ENCODE measurements at places on chromosomes 2 and 18.

- DNase-seq, result no peak
Measured at GRCh38 chr18:61503688-61504087, 170.5 kb downstream of the CDH20 start.

- DNase-seq, result no peak
Measured at GRCh38 chr2:222955008-222955407, 94.2 kb downstream of the ACSL3 start.

- DNase-seq, result no peak
Measured at GRCh38 chr2:66567729-66568128, 132.8 kb downstream of the MEIS1 start.

DNA sequence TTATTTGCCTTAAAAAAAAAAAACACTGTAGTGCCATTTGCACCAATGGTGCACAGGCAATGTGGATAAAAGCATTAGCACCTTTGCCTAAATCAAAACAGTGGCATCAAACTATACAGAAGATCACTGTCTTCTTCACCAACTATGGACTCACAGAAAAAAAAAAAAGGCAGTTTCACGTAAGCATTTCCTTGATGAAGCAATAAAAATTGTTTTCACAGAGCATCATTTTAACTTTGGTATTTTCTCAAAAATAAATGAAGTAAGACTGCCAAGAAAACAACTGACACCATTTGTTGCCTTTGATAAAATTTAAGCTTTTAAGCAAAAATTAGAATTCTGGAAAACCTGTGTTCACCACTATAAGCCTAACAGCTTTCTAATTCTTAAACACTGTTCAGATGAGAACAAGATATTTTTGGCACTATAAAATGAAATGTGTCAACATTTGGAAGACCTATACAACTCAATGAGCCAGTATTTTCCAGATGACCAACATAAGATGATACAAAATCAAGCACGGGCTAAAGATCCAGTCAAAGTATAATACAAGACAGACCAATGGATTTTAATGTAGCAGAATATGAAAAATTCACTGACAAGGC is 21.1 kb downstream of the METTL8 start:
- DNase-seq, result no peak

DNA sequence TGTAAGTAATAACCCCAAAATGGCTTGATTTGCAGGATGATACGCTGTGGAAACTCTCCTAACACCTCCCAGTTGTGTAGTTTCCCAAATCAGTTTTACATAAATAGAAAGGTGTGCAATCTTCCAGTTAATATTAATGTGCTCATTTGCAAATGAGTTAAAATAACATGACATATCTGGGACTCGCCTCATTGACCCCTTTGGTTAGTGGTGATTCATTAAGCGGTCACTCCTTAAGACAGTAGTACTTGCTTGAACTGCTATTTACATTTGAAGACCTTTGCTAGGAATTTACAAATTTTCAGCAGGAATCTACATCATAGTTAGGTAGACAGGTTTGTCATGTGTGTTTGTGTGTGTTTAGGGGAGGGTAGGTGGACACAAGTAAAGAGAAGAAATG is 1367.7 kb upstream of the CELF4 start:
- no peak for DNase-seq

- no peak for DNase-seq
Measured at GRCh38 chr2:21251216-21251980, 127.6 kb downstream of the TDRD15 start.

DNA sequence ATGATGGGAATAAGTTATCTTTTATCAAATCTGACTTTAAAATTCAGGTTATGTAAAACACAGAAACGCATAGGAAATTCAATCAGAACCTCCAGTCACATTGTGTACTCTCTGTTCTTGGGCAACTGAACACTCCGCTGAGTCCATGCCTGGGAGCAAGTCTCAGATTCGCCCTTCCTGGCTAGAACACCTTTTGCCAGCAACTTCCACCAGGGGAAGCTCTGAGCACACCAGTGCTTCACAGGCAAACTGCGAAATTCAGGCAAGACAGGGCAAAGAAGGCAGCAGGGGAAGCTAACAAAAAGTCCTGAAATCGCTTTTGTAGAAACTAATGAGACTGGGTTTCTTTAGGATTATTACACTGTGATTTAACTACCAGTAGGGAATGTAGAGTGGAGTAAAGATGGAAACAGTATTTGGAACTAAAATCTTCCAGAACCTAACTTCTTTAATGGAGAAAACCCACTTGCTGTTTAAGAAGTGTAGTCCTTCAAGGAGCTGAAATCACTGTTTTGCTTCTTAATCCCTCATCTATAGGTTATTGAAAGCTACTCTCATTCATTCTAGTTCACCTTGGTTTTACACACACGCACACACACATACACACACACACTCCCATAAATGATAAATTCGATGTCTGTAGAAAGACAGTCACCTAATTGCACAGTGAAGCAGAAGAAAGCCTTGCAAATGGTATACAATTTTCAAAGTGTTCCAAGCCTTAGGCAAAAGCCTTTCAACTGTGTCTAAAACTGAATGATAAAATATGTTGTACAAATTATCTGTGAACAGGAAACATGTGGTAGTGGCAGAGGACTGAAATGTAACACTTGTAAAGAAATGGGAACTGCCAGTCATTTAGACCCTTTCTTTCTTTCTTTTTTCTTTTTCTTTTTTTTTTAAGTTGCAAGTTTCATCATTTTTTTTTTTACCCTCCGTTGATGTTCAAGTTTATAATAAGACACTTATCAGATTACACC is 214.5 kb downstream of the TMEM182 start:
- DNase-seq, result peak; percentile 45

DNA sequence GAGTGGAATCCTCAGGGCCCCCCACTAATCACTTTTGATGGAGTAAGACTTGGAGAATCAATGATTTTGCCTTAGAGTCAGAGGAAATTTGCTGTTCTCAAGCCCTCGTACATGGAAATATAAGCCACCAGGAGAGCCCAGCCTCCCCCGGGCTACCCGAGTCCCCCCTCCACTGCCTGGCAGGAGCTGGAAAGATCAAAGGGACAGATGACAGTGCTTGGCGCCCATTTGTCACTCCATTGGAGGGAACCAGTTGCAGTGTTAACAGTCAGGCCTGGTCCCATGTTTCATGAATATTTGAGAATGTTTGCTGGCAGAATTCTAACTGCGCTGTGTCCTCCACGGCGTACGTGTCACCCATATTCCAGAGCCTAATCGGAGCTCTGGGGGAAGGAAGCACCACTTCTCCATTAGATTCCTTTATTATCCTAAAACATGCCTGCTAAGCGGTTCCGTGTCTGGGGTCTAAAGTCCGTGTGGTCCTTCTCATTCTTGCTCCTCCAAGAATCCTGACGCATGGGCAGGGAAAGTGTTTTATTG is 202.4 kb downstream of the KLHL29 start:
- peak; percentile 36 for DNase-seq

Measured in ELF-1 (cell line).